ENCODE measurements at places on chromosomes 7 and 10.

DNA sequence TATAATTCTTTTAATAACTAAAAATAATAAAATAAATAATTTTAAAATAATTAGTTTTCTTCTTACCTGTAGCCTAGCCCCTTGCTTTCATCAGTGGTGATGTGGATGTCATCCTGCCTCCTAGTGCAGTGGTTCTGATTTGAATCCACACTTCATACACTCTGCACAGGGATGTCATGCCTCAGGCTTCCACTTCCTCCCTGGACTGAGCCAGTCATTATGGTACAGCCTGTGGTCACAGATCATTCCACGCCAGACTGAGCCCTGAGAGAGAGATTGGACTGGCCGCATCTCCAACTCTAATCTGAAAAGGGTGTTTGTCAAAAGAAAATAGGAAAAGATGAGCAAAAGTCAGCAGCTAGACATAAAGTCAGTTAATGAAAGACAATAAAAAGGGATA, 436.2 kb upstream of the IGFBP3 start:
- no peak for DNase-seq

GRCh38 chr7:149796287-149796860, 23.0 kb upstream of the ZNF467 start:
- DNase-seq, result no peak

- no peak for DNase-seq
Observed at GRCh38 chr10:122164815-122165483, 106.1 kb upstream of the BTBD16 start.

DNA sequence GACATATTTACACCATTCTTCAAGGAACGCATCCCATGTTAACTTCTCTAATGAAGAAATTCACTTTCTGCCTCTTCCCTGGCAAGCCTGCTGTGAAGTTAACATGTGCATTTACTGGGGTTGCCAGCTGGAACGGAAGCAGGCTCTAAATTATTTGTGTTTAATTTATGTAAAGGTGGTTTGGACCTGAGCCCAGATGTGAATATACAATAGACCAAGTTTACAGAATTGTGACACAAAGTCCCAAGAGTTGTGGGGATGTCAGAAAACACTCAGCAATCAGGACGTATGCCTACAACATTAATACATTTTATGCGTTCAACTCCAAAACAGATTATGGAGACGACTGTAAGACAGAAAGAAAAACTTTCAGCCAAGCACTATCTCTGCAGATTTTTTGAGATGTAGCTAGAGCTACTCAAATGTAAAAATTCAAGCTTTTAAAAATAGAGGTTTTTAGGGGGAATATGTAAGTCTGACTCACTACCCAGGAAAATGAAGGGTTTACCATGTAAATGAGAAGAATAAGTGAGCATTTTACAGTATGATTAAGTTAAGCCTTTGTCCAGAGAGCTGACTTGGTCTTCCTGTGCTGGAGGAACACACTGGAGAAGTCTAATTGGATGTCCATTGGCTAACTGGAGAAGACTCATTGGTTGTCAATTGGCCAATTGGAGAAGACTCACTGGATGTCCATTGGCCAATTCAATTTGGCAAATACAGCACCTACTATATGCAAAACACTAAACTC, 19.5 kb downstream of the NRP1 start:
- peak; percentile 43 for DNase-seq

GRCh38 chr7:80154656-80155333, 20.2 kb downstream of the GNAI1 start:
- no peak for DNase-seq

DNA sequence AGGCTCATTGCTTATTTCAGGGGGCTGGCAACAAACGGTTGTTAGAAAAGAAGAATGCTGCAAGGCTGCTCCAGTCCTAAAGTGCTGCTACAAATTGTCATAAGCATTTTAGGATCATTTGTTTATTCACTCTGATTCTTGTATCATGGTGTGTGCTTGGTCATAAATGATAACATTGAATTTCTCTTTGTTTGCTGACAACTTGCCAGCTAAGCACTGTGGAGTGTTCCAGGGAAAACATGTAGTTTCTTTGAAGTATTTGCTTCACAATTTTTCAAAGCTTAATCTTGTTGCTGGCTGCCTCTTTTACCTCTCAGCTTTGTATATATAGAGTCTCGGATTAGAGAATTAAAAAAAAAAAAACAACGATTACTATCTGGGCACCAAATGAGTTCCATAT, 263.0 kb downstream of the PHF14 start:
- DNase-seq, result no peak

GRCh38 chr10:51743146-51743545, 43.8 kb upstream of the CSTF2T start:
- no peak for DNase-seq

DNA sequence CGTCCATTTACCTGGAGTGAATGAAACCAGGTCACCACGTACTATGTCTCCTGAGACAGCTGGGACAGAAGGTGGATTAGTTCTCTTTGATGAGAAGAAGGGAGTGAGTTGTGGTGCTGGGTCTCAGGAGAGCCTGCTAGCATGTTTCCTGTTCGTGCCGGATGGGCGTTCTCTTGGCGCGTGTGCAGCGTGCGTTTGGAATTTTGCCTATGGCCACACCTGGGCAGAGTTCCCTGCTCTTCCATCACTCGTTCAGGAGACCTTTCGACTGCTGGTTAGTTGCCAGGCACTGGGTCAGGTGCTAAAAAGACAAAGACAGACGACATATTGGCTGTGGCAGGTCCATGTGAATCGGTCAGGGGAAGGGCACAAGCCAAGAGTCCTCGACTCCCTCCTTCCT, 90.3 kb downstream of the TRRAP start:
- no peak for DNase-seq

DNA sequence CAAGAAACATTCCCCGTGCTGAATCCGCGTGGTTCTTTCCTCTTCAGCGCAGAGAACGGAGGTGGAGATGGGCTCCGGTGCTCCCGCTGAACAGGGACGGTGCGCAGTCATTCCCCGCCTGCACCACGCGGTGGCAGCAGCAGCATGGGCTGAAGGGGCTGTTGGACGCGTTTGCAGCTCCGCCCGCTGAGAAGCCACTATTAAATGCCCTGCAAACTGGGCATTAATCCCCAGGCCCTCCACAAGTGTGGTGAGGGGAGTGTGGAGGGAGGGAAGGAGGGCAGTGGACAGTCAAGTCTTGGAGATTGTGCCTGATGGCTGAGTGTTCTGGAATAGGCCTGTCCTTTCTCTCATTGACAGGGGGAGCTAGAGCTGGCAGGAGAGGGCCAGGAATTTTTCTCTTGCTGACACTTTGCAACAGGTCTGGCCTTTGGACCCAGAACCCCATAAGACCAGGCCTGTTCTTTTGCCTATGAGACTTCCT, 240.2 kb upstream of the INHBA start:
- DNase-seq, result peak; percentile 38

DNA sequence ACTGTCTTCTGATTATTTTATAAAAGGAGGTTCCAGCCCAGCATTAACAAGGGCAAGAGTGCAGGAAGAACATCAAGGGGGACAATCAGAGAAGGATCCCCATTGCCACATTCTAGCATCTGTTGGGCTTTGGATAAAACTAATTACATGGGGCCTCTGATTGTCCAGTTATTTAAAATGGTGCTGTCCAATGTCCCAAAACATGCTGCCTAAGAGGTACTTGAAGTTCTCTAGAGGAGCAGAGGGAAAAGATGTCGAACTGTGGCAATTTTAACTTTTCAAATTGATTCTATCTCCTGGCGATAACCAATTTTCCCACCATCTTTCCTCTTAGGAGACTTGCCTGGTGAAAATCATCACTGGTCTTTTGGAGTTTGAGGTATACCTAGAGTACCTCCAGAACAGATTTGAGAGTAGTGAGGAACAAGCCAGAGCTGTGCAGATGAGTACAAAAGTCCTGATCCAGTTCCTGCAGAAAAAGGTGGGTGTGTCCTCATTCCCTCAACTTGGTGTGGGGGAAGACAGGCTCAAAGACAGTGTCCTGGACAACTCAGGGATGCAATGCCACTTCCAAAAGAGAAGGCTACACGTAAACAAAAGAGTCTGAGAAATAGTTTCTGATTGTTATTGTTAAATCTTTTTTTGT, 2.3 kb downstream of the IL6 start:
- no peak for DNase-seq

DNA sequence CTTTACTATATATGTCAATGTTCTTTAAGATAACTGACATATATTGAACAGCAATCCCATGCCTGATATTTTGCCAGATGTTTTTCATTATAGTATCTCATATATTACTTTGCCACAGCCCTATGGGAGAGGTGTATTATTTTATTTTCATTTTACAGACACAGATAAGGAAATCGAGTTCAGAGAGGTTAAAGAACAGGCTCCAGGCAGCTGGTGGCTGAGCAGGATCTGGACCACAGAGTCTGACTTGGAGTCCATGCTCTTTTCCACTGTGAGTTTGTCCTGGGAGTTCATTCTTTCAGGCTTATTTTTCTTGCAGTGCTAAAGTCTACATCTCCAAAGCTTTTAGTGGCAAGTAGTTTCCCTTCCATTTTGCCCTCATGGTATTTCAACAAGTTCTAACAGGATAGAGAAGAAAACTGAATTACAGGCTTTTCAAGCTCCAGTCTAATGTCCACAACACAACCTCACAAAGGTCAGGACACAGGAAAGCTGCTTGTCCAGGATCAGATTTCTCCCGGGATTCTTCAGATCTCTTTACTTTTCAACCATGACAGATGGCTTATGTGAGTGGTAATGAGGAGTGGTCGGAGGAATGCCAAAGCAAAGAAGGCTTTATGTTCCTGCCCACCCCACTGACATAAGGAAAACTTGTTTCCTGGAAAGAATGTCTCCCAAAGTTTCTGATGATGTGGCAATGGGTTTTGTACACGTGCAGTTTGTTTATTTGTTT, 13.1 kb upstream of the SLC35B4 start:
- DNase-seq, result no peak

GRCh38 chr10:75553550-75553949, 122.1 kb downstream of the LRMDA start:
- no peak for DNase-seq

- no peak for DNase-seq
Observed at GRCh38 chr7:28986765-28987110, 28.6 kb upstream of the TRIL start.

DNA sequence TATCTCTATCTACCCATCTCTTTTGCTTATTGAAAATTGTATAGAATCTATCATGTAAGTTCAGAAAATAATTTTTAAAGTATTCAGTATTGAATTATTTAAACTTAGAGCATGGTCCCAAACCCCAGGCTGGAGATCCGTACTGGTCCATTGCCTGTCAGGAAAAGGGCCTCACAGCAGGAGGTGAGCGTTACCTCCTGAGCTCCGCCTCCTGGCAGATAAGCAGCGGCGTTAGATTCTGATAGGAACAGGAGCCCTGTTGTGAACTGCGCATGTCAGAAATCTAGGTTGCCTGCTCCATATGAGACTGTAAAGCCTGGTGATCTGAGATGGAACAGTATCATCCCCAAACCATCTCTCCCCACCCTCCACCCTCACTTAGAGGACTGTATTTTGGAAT, 266.0 kb upstream of the CNTNAP2 start:
- DNase-seq, result no peak

GRCh38 chr10:90007226-90007625, 305.8 kb downstream of the KIF20B start:
- DNase-seq, result no peak

DNA sequence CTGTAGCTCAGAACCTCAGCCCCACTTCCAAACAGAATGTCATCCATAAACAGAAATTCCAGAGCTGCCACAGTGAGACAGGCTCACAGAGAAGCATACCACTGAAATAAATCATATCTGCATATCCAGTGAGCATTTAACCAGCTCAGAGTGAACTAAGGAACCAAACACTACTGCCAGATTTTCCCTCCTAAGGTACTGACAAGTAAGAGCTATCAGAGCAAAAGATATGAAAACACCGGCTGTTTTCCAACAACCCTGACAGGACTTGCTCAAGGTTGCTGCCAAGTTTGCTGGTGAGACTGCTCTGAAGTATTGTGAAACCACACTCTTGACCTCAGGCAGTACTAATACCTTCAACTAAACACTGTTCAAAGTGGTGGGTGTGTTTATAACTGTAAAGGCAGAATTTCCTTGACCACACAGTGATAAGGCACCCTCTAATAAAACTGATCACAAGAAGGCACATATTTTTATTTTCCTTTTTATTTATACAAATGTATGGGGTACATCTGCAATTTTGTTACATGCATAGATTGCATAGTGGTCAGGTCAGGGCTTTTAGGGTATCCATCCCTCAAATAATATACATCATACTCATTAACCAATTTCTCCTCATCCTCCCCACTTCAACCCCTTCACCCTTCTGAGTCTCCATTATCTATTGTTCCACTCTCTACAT, 18.3 kb downstream of the SGMS1 start:
- DNase-seq, result no peak

GRCh38 chr10:114257498-114257897, 18.4 kb downstream of the VWA2 start:
- DNase-seq, result no peak

GRCh38 chr10:18364987-18365775, 225.0 kb downstream of the CACNB2 start:
- DNase-seq, result no peak

All from NCI-H345 (cell line).